ENCODE measurements at places on chromosomes 11 and 22.

DNA sequence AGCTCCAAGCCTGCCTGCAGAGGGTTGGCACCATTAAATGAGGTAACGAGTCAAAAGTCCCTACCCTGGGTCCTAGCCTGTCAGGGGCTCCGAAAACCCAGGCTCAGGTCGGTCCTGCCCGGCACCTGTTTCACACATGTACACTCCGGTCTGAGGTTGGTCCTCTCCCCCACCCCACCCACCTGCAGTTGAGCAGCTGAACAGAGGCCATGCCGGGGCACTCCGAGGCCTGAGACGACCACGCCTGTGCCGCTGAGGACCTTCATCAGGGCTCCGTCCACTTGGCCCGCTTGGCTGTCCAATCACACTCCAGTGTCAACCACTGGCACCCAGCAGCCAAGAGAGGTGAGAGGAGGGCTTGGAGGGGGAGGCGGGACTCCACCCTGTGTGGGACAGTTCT, 1.6 kb downstream of the TSSC4 start:
- no peak for DNase-seq

DNA sequence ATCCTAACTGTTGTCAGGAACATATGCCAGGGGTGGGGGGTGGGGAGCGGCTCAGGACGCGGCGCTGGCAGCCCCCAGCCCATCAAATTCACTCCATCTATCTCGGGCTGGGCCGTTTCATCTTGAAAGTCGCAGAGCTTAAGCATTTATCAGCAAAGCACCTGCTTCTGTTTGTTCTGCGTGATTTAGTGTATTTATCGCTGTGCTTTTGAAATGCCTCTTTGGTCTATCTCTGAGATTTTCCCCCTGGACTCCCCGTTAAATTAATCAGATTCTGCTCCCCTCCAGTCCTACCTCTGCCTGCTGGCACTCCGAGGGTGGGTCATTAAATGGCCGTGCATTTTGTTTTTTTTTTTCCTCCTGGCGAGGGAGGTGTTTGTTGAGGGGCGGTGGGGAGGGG, 446.2 kb downstream of the TBC1D22A start:
- no peak for DNase-seq

- no peak for DNase-seq
Observed at GRCh38 chr11:100739666-100740065, 52.6 kb downstream of the ARHGAP42 start.

GRCh38 chr22:25510876-25511275, 53.6 kb upstream of the GRK3 start:
- no peak for DNase-seq

DNA sequence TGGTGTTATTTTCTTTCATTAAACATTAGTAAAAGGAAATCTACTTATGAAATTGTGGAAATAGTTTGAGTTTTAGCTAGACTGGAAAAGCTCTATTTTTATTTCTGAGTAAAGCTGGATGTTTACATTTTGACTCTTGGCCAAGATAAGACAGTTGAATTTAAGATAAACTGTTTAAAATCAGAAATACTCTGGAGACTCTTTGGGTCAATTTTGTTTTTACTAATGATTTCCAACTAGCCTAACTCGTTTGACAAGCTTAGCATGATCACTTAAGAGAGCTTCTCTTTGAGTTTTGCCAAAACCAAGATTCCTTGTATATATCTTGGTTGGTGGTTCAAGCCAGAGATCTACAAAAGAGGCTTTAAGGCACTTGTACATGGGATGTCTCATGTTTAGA, 724.8 kb upstream of the LUZP2 start:
- DNase-seq, result no peak

- DNase-seq, result no peak
Observed at GRCh38 chr11:117638911-117639543, 158.0 kb downstream of the DSCAML1 start.

- DNase-seq, result no peak
Observed at GRCh38 chr11:35855671-35856070, 88.2 kb upstream of the LDLRAD3 start.

DNA sequence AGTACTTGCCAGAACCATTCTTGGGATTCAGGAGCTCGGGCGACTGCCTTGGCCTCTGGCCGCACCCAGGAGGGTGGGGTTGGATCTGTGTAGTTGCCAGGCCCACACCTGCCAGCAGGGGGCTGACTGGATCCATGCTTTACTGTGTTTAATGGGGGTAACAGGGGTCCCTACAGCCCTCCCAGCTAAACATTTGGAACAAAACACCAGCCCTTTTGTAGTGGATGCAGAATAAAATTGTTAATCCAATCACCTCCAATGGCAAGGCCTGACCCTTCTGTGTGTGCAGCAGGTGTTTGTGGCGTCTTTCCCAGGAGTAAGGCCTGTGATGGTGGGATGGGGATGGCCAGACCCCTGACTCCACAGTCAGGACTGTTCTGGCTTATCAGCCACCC, 22.5 kb downstream of the SUN2 start:
- DNase-seq, result no peak

- no peak for DNase-seq
Observed at GRCh38 chr11:88739524-88739923, 326.3 kb downstream of the GRM5 start.

- DNase-seq, result no peak
Observed at GRCh38 chr22:46619830-46620501, at the start of gene GRAMD4. Gene GRAMD4 (plus strand): TSS chr22:46620386. CDS start chr22:46626800, 6,414 bp downstream.

DNA sequence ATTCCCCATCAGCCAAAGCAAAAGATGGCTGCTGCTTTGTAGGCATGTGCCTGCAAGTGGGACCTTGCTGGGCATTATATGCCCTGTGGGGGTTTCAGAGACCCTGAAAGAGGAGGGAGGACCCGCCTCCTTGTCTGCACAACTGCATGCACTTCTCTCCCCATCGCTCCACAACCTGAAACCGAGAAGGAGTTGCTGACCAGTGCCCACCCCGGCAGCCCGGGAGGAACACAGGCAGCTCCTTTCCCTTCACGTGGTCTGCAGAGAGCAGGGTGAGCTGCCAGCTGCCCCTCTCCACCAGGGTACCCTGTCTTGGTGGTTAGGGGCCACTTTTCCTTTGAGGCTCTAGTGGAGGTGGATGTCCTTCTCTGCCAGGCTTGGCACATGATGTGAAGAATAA, 1.4 kb upstream of the TMEM132A start:
- DNase-seq, result no peak

GRCh38 chr11:77515063-77515462, 41.2 kb upstream of the PAK1 start:
- no peak for DNase-seq

GRCh38 chr22:40401532-40401931, 31.1 kb downstream of the SGSM3 start:
- DNase-seq, result no peak

DNA sequence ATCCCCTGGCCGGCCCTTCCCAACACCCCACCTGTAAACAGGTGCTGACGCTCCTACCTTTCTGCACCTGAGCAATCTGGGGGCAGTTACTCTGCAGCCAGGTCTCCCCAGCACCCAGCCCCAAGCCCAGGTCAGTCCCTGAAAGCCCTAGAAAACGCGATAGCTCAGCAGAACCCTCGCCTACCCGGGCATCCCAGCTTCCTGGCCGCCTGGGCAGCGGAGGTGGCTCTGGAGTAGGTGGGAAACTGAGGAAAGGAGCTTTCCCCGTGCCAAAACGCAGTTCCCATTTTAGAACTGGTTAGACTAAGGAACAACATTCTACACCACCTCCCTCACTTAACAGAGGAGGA, 445 bp downstream of the SYTL2 start:
- DNase-seq, result no peak

DNA sequence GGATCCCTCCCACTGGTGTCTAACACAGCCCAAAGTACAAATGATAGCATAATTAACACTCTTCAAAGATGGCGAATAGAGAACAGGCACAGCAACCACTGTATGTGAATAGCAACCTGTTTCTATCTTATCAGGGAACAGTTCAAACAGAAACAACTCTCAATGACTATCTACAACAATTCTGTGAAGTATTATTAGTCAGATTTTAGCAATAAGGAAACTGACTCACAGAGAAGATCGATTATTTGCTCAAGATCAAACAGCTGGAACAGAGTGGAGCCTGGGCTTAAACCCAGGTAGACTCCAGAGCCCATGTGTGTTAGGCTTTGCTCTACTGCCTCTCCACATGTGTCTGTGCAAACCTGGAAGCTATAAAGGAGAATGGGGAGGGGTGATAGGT, 88.7 kb downstream of the C11orf58 start:
- no peak for DNase-seq

DNA sequence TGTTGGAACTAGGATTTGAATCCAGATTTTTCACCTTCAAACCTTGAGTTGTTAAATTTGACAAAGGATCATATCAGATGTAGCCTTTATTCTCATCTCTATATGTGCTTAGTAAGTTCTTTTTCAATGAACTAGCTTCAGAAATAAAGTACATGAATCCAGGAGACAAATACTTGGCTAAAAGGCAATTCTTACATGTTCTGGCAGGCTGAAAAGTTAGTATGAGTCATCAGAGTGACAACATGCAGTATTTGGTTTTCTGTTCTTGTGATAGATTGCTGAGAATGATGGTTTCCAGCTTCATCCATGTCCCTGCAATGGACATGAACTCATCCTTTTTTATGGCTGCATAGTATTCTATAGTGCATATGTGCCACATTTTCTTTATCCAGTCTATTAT, 40.4 kb downstream of the BBOX1 start:
- no peak for DNase-seq

GRCh38 chr11:70625582-70626518, 227.5 kb downstream of the CTTN start:
- DNase-seq, result no peak

DNA sequence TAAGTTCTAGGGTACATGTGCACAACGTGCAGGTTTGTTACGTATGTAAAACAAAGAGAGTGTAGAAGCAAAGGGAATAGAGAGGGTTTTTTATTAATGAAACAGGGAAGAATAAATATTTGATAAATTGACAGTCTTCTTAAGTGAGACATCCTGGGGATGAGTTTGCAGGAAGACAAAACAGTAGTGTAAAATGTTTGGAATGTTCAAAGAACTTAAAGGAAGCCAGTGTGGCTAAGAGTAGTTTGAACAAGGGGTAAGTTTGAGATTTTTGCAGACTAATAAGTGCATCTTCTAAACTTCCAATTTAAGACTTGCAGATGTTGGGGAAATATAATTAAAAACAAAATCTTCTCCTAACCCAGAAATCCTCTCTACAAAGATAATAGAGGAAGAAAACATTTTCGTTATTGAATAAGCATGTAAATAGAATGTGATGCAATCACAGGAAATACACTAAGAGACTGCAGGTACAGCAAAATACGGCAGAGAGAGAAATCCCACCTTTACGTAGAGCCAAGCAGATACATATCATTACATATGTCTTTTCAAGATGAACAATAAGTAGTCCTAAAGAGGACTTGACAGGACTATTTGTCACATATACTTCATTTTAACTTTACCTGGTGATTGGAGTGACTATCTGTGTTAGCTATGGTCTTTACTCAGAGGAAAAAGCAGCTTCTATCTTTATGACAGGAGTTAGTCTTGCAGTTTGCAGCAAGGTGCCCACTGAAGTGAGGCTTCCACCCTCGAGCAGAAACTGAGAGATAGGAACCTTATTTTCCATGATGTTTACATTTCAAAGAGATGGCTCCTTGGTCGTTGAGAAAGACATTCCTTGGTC, 402.1 kb downstream of the CNTN5 start:
- DNase-seq, result no peak
